ENCODE measurements at places on chromosomes 16 and 17.

DNA sequence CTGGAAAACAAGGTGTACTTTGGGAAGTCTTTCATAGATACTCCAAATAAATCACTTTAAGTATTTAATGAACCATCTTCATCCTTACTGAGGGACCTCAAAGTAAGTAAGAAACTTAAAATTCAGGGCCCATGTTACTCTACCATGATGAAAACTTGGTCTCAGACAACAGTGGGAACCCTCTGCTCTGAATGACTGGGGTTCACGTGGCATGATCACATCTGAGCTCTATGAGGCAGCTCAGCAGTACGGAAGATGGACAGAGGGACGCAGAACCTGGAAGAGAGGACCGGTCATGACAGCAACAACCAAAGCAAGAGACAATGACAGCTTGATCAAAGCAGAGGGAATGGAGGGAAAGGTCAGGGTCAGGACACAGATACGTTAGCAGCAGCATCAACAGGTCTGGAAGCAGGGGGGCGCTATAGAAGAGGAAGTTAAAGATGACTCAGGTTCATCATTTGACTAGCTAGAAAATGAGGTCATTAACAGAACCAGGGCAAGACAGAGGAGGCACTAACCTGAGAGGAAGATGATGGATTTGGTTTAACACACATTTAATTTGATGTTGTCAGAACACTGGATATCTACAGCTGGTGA is 9.5 kb downstream of the XPO6 start:
- DNase-seq = no peak

- peak; percentile 79 for DNase-seq
These were observed 2.9 kb downstream of the RNF213 start for GRCh38 chr17:80263253-80264204.

DNA sequence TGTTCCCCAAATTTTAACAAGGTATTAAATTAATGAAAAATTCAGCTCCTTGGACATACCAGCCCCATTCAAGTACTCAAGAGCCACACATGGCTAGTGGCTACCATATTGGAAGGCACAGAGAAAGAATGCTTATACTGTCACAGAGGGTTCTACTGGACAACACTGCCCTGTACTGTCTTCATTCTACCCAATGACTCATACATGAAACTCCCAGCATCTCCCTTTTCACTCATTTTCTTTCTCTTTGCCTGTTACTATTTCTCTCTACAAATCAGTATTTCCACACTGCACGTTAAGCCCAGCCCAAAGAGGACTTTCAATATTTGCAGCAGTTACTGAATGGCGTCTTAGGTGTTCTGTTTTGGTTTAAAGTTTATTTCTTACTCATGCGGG is 72.1 kb upstream of the RCVRN start:
- DNase-seq = no peak

DNA sequence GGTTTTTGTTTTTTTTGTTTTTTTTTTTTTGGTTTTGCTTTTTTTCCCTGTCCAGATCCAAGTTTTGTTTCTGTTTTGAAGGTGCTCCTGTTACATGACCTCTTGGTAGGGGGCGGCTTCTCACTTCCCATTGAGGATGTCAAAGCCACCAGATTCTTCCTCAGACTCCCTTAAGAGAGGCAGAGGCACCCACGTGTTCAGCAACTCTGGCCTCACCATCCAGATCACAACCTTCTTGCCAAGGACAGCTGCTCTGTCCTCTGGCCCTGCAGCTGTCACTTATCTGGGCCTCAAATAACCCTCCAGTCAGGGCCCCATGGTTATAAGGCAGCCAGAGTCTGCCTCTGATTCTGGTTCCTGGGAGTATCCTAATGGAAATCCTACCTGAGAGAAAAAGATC is 208.5 kb downstream of the STX8 start:
- DNase-seq = no peak

DNA sequence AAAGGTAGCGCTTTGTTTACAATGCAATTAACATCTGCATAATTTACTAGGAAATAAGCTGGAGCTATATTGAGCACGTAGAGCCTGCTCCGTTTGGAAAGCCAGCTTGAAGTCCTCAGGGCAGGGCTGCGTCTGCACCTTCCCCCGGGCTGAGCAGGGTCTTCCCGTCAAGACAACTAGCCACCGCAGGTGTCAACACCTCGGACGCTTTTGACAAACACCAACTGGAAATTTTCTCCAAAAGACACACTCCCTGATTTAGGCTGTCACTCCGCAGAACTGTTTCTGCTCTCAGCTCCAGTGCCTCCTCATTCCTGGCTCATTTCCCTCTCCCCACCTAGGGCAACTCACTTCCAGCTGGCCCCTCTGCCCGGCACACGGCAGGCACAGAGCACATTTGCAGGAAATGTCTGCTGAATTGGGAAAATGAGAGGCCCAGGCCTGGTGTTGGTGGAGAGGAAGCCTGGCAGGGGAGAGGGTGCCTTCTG is 170.3 kb downstream of the MAF start:
- no peak for DNase-seq

DNA sequence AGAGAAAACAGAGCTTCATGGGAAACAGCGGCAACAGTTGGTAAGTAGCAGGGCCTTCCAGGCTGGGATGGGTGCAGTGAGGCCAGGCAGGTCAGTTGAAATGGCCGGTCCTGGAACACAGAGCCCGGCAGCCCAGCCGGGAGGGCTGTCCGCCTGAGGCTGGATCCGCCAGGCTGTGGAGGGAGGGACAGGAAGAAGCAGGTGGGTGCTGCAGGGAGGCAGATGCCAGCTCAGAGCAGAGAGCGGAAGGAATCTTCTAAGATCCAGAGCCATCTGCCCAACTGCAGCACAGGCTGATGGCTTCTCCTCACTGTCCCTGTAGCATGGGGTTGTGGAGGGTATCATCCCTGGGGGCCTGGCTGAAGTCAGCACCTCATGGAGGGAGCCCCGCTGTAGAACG is 599 bp downstream of the RNF112 start:
- no peak for DNase-seq

GRCh38 chr17:15238676-15239422 is 26.3 kb downstream of the PMP22 start:
- no peak for DNase-seq

GRCh38 chr16:15605839-15606517 is 37.0 kb downstream of the MARF1 start:
- no peak for DNase-seq

DNA sequence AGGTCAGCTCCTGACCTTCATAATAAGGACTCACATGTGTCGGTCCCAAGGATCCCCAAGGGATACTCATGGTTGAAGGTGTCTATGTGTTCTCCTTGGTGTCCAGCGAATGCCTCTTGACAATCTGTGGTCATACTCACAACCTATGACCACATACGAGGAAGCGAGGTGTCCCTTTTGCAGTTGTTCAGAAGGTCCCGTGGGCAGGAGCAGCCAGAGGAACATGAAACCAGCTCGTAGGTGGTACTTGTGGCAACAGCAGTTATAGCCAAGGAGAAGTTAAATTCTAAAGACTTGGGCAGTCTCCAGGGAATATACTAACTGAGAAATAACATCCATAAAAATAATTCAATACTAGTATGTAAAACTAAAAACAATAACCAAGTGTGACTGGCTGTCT is 685.3 kb downstream of the WWOX start:
- no peak for DNase-seq

GRCh38 chr17:70265471-70265870 is 96.1 kb downstream of the KCNJ2 start:
- DNase-seq = no peak

- no peak for DNase-seq
These were observed 4.2 kb upstream of the GPRC5B start for GRCh38 chr16:19888834-19889233.

GRCh38 chr17:57955183-57955931 is at the start of gene CUEDC1:
Gene CUEDC1 (minus strand): TSS chr17:57955412. CDS start chr17:57885564, 69,848 bp downstream.
- DNase-seq = peak; percentile 50

GRCh38 chr17:63142836-63143235 is 176.8 kb downstream of the TANC2 start:
- no peak for DNase-seq

- DNase-seq = no peak
These were observed 27.2 kb downstream of the GJD3 start for GRCh38 chr17:40337351-40337750.

GRCh38 chr16:35398180-35398579 is 1938.8 kb downstream of the TP53TG3F start:
- DNase-seq = no peak

DNA sequence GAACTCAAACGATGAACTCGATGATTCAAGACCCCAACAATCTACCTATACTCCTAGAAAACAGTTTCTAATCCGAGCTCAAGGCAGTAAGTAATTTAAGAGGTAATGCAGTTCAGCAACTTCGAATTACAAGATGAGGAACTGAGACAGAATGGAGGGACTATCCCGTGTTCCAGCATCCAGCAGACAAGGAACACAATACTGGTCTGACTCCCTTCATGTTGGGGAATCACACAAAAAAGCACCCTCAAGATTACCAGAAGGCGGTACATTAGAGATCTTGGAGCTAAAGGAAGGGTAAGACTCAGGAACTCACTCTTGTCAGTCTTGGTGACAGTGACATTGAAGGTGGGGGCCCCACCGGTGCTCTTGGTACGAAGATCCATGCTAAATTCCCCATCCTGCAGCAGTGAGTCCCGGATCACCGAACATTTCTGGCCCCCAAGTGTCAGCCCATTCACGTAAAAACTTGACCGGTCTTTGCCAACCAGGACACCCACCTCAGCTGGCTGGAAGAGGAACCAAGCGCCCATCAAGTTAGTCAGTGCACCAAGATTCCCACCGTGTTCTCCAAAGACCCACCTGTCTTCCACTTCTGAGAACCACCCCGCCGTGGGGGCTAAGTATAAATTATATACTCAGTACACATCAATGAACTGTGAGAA is 1.9 kb downstream of the PFN1 start:
- no peak for DNase-seq

GRCh38 chr17:50298018-50298417 is 23.8 kb downstream of the TMEM92 start:
- no peak for DNase-seq

- DNase-seq = no peak
These were observed 5.6 kb downstream of the PER1 start for GRCh38 chr17:8146381-8147140.

- DNase-seq = no peak
These were observed 297.1 kb downstream of the IRF8 start for GRCh38 chr16:86195863-86196630.

- DNase-seq = no peak
These were observed 5.6 kb downstream of the KIAA0513 start for GRCh38 chr16:85033171-85033570.

DNA sequence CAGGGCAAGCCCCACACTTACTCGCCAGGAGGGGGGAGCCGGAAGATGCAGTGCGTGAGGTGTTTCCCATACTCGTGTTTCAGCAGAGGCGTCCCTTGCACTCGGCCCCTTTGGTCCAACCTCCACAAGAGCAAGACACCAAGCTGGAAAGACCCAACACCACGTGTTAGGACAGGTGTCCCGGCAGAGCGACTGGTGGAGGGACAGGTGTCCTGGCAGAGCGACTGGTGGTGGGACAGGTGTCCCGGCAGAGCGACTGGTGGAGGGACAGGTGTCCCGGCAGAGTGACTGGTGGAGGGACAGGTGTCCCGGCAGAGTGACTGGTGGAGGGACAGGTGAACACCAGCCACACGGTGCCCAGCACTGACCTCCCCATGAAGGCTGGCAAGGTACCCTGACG is 19.4 kb downstream of the IFT140 start:
- no peak for DNase-seq

GRCh38 chr16:84917492-84917891 is 93.8 kb downstream of the ZDHHC7 start:
- DNase-seq = no peak

- DNase-seq = no peak
These were observed 9.9 kb upstream of the TMEM114 start for GRCh38 chr16:8600144-8600775.

GRCh38 chr17:9021992-9022572 is 772 bp downstream of the NTN1 start:
- DNase-seq = no peak

DNA sequence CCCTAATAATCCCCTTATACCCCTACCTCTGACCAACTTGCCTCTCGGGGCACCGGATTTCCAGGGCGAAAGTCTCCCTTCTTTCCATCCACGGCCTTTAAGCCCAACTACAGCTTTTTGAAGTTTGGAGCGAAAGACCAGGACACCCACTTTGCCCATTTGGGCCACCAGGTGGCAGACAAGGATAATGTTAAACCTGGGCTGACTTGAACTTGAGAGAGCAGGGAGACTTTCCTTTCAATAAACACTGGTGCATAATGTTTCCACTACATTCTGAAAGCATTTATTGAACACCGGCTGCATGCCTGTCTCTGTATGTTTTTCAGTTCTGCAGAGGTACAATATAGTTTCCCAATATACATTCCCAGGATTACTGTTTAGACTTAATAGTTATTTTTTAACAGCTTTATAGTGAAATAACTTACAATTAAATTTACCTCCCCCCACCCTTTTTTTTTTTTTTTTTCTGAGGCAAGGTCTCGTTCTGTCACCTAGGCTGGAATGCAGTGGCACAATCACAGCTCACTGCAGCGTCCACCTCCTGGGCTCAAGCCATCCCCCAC is 6.9 kb upstream of the CES3 start:
- DNase-seq = peak; percentile 64

DNA sequence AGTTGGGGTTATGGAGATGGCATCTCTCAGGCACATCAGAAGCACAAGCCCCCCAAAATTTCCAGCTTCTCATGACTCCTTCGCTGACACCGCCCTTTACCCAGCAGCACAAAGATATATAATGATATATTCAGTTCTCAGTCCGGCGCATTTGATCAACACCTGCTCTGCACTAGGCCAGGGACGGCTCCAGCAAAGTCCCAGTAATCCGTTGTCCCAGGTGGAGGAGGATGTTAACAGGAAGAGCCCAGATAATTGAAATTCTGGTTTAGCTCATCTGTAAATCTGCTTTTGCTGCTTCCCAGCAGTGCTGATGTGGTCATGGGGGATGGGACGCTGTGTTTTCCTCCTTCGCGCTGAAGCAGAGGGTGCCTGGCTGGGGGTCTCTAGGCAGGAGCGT is 131.5 kb downstream of the OR1D5 start:
- no peak for DNase-seq

DNA sequence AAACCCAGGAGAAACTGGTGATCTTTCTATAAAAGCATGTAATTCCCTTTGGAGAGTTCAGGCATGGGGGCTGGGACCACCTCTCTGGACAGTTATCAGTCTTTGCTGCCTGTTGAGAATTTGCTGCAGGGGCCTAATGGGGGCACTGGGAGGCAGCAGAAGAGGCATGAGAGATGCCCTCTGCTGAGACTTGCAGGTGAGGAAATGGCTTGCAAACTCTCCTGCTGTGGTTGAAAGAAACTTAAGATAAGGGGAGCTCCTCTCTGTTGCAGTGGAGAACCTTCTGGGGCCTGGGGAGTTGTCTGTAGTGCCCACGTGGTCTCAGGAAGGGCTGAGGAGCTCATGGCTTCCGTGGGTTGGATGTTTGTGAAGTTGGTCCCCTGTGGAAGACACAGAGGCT is 301.1 kb upstream of the FOXF1 start:
- DNase-seq = no peak

- no peak for DNase-seq
These were observed 9.4 kb upstream of the CEP20 start for GRCh38 chr16:15897834-15898254.

DNA sequence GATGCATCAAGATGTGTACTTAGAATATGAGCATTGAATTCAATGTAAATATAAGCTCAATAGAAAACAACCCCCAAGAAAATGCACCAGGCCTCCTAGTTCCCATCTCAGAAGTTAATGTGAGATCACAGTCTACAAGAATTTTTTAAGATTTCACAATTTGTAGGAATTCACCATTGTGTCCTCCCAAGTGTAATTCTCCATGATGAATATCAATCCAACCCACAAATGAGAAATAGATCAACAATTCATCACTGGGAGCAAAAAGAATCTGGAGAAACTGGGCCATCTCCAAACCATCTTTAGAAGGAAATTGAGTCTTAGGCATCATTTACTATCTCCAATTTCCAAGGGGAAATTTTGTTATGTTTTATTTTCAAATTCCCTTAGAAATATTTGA is 310.5 kb upstream of the GOT2 start:
- no peak for DNase-seq
